WERI-Rb-1 (cell line): ENCODE measurements at places on chromosomes 4 and X.
A peak's percentile ranks its signal among the peaks of the same experiment; 100 is the strongest.

- DNase-seq, result no peak
These were observed 541.4 kb upstream of the BOD1L1 start for GRCh38 chr4:14168919-14169318.

DNA sequence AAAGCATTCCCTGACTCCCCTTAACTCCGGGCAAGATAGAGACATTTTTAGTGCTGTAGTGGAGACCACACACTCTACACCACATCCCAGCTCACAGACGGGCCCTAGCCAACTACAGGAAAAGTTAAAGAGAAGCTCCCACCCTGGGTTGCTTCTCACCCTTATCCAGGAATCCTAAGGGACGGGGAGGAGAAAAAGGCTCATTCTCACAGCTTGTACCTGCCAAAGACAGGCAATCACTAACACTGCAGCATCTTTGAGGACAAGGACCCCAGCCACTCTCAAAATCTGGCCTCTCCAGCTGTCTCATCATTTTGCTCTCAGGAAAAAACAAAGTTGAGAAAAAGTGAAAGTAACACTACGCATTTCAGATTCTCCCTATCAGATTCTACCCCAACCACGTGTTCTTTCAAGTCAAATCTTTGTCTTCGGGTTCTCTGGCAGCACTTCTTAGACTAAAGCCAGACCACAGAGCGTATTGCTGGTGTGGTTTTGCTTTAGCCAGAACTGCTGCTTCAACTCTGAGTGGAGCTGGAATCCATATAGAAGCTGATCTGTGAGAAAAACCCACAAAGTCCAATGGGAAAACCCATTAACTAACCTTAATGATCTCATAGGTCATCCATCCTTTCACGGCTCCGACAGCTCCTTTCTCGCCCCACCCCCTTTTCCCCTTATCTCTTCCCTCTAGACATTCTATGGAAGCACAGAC is 605.9 kb upstream of the DIPK2B start:
- no peak for DNase-seq

DNA sequence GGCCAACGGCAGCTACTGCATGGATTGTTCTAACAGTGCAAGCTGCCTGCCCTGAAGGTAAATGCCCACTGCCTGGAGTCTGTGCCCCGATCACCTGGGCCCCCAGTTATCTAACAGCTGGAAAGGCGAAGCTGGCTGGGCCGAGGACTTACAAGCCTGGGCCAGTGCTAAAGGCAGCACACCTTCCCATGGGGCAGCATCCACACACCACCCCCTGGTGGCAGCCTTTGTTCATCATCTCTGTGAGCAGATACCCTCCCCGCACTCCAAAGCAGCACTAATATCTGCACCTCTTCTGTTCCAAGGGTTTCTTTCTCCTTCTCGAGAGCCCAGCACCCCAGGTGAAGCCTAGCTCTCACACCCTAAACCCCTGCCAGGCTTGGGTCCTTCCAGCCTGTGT is 7.6 kb downstream of the SLC2A9 start:
- DNase-seq, result peak; percentile 81

DNA sequence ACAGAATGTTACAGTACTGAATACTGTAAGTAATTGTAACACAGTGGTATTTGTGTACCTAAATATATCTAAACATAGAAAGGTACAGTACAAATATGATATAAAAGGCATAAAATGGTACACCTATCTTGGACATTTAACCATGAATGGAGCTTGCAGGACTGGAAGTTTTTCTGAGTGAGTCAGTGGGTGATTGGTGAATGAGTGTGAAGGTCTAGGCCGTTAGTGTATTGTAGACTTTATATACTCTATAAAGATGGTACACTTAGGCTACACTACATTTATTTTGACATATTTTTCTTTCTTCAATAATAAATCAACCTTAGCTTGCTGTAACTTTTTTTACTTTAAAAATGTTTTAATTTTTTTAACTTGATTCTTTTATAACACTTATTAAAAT is 422.5 kb upstream of the FSTL5 start:
- no peak for DNase-seq

- no peak for DNase-seq
These were observed 18.4 kb downstream of the CENPU start for GRCh38 chr4:184715526-184715925.

- DNase-seq, result peak; percentile 62
These were observed 23.7 kb downstream of the DOK7 start for GRCh38 chr4:3486541-3487540.

GRCh38 chr4:46432923-46433322 is 43.0 kb upstream of the GABRA2 start:
- no peak for DNase-seq

- DNase-seq, result peak; percentile 46
These were observed 734 bp downstream of the STOX2 start for GRCh38 chr4:183905593-183906488.

GRCh38 chrX:24851289-24851688 is 157.6 kb downstream of the POLA1 start:
- DNase-seq, result no peak

DNA sequence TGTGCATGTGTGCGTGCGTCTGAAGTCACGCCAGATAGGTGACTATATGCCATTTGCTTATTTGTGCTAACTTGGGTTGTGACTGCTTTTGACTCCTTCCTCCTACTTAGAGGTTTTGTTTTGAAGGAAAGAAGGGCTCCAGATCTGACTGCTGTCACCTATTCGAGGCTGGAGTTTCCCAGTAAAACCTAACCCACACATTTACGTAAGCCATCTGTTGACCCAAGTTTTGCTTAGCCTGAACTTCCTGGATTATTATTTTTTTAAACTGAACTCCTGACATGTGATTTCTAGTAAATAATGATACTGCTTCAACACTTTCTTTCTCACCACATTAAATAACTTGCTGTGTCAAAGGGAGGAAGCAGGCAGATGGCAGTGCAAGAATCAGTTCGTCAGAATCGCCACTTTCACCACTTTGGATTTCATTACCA is 41.5 kb downstream of the DTHD1 start:
- no peak for DNase-seq

GRCh38 chrX:120365320-120365719 is 3.4 kb downstream of the ATP1B4 start:
- peak; percentile 56 for DNase-seq

DNA sequence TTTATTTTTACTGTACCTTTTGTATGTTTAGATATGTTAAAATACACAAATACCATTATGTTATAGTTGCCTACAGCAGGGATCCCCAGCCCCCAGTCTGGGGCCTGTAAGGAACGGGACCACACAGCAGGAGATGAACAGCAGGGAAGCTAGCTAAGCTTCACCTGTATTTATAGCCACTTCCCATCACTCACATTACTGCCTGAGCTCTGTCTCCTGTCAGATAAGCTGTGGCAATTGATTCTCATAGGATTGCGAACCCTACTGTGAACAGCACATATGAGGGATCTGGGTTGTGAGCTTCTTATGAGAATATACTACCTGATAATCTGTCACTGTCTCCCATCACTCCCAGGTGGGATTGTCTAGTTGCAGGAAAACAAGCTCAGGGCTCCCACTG is 73.9 kb downstream of the BMPR1B start:
- peak; percentile 83 for DNase-seq

- no peak for DNase-seq
These were observed 21.1 kb downstream of the ANXA5 start for GRCh38 chr4:121675715-121676114.

DNA sequence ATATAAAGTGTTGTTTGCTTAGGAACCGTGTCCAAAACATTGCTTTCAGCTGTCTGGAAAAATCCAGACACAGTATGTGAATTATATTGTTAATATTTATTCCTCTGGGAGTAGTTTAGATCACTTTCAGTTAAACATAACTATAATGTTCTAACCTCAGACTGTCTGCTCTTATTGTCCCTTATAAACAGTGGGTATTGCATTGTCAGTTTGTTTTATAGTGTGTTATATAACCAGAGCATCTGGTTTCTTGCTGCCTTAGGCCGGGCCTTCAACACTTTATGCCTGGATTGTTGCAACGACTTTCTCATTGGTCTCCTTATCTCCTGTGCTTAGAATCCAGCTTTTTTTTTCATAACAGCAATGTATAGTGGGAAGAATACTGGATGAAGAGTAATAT is 26.4 kb downstream of the ATG4A start:
- DNase-seq, result no peak

DNA sequence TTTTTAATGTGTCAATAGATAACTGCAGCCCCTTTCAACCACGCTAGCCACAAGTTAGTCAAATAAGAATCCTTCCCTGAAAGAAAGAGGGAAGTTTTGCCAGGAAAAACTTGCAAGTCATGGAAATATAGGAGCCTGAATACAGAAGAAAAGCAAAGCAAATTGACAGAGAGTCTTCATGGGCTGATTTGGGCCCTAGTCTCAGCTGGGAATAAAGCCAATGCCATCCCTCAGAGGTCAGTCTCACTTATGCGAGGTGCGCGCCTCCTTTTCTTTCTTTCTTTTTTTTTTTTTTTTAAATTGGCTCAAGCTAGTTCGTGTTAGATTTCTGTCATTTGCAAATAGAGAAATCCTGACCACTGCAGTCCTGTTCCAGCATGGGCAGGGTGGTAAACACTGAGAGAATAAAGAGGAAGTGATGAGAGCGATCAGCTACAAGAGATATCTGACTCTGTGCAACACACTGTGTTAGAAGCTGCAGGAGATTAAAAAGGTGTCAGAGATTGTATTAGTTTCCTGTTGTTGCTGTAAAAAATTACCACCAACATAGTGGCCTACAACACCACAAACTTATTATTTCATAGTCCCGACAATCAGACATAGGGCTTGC is 299.7 kb downstream of the LDB2 start:
- DNase-seq, result no peak

DNA sequence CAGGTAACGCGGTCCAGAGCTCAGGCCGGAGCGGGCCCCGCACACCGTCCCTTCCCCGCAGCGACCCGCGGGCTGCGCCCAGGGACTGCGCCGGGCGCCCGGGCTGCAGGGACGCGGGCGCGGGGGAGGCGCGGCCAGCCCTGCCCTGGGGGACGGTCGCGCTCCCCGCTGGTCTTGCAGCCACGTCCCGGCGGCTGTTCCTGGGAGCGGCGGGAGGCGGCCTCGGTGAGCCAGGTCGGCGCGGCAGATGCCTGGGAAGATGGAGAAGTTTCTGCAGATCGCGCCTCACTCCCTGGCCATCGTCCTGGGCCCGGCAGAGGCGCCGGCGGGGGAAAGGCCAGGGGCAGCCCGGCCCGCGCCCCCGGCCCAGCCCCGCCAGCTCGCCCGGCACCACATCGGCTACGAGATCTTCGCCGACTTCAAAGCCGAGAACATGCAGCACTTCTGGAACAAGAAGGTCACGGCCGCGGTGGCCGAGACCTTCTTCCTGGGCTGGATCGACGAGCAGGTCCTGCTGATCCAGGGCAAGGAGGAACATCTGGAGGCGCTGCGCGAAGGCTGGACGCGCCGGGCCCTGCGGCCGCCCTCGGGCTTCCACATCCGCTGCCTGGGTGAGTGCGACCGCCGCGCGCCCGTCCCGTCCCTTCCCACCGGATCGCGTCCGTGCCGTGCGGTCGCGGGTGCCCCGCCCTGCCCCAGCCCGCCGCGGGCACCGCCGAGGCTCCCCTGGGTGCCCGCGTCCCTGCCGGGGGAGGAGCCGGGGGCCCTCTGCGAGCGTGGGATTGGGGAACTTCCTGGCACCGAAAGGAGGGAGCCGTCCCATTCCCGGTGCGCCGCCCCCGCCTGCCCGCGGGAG is 107.4 kb upstream of the STOX2 start:
- peak; percentile 71 for DNase-seq

- no peak for DNase-seq
These were observed 58.0 kb upstream of the ZFP42 start for GRCh38 chr4:187937557-187937956.

- no peak for DNase-seq
These were observed 88.4 kb upstream of the SHOX start for GRCh38 chrX:542179-542578.

GRCh38 chrX:134716620-134717012 is 58.3 kb upstream of the PLAC1 start:
- no peak for DNase-seq

DNA sequence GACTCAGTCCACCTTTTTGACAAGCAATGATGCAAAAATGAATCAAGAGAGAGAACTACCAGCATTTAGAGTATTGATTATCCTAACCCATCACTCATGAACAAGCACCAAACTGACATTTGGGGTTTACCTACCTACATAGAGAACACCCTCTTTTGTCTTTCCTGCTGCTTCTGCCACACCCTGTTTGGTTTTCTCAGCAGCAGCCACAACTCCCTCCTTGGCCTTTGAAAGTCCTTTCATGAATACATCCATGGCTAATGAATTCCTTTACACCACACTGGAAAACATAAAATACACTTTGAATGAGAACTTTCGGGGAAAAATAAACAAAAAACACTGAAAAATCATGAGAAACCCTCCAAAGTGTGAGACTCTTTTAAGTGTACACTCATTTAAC is 1.5 kb downstream of the SNCA start:
- DNase-seq, result no peak

- DNase-seq, result no peak
These were observed 107.2 kb downstream of the TAB3 start for GRCh38 chrX:30781711-30782444.

GRCh38 chrX:44036336-44036735 is 63.1 kb upstream of the NDP start:
- DNase-seq, result no peak

DNA sequence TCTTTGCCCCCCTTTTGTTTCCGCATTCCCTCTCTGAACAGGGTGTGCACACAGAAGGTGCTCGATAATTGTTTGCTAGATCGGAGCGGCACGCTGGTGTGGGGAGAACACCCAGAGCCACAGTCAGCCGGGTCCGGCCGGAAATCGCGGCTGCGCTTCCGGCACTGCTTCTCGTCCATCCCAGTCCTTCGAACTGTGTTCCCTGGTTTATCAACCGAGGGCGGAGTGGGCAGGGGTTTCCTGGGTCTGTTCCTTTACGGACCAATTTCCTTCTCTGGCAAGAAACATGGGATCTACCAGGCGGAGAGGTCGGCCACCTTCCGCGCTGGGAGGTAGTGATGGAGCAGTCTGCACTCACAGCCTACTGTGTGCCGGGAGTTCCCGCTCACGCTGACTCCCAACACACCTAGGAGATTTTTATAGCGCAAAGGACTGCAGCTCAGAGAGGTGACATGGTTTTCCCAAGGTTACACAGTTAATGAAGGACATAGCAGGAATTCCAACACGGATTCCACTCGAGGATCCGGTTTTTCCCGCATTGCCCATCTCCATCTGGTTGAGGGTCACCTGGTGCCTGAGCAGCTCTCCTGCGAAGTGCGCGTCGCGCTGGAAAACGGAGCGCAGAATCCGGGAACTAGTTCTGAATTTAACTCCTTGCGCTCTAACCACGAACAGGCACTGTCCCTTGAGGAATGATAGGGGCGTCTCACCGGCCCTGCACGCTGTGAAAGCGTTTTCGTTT is 6.8 kb downstream of the MSX1 start:
- DNase-seq, result peak; percentile 65
